ENCODE measurements at places on chromosomes 16 and 17.

- DNase-seq = no peak
These were observed 5.8 kb upstream of the MT3 start for GRCh38 chr16:56583351-56584168.

DNA sequence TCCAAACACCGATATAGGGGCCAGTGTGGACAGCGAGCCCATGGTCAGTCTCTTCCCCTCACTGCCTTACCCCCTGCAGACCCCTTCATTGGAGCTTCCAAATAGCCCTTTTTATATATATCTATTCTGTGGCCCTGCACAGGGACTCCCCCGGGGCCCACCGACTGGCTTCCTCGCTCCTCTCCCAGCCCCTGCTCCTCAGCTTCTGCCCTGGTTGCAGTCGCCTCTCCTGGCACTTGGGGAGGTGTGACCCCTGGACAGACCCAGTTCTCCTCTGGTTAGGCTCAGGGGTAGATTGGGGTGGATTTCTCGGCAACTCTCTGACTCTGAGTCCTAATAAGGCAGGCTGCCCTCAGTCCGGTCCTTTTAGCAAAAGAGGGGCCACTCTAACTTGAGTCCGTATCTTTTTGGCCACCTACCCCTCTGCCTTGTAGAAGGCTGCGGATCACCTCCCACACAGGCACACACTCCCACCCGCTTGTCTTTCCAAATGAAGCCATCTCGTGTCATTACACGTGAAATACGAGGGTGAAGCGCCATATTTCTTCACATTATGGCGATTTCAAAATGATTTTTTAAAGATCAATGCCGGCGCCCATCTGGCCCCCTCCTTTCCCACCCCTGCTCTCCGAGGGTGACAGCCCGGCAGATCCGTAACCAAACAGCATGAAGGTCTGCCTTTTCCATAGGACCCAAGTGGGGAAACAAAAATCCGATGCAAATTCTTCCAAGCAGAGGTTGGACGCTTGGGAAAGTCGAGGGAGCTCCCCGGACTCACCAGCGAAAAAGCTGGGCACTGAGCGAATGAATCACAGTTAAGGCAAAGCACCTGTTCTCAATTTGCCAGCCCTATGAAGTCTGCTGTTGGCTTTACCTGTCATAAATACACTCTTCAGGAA, 1.7 kb upstream of the HOXB9 start:
- no peak for DNase-seq

- DNase-seq = no peak
These were observed 27.0 kb upstream of the WFIKKN2 start for GRCh38 chr17:50808413-50808812.

DNA sequence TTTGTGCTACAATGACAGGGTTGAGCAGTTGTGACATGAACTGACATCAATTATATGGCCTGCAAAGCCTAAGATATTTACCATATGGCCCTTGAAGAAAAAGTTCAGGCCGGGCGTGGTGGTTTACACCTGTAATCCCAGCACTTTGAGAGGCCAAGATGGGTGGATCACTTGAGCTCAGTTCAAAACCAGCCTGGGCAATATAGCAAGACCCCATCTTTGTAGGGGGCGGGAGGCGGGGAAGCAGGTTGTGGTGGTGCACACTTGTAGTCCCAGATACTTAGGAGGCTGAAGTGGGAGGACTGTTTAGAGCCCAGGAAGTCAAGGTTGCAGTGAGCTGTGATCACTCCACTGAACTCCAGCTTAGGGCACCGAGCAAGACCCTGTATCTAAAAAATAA, 48.3 kb downstream of the STH start:
- DNase-seq = no peak

DNA sequence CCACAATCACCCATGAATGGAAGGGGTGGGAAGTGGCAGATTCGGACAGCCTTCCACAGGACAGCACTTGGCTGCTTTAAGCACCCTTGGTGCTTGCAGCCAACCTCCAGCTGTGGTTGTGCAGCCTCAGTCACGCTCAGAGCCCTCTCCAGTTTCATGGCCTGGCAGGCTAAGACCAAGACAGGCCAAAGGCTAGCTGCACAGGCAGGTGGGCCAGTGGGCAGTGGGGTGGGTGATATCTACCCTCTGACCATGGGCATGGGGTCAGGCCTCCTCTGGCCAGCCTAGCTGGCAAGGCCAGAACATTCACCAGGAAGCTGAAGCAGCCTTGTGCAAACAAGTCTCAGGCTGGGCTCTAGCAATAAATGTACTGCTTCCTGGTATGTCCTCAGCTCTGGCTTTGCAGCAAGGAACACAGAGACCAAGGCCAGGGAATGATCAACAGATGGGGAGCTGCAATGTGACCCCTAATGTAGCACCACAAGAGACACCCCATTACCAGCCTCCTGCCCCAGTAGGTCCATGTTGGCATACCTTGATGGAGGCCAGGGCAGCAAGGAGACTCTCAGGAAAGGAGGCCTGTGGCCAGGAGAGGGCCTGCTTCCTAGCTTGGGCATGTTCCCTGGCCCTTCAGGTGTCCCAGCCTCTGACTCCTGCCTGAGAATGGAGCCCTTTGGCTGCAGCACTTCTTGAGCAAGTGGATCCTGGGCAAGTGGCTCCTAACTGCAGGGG, 20.9 kb downstream of the HSD11B2 start:
- no peak for DNase-seq

DNA sequence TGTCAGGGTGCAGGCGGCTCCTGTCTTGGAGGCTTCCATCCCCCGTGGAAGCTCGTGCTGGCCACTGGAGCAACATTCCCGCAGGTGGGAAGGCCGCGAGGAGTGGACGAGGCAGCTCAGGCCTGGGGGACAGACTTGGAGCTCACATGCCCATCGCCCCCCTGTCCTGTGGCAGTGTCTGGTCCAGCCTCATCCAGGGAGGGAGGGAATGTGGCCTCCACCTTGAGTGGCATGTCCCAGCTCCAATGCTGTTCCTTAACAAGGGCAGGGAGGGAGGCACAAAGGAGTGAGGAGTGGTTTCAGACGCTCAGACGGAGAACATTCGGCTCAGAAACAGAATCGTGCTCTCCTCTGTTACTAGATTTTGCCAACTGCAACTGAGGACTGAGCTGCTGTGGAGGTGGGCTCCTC, 159.4 kb upstream of the CHMP6 start:
- no peak for DNase-seq

DNA sequence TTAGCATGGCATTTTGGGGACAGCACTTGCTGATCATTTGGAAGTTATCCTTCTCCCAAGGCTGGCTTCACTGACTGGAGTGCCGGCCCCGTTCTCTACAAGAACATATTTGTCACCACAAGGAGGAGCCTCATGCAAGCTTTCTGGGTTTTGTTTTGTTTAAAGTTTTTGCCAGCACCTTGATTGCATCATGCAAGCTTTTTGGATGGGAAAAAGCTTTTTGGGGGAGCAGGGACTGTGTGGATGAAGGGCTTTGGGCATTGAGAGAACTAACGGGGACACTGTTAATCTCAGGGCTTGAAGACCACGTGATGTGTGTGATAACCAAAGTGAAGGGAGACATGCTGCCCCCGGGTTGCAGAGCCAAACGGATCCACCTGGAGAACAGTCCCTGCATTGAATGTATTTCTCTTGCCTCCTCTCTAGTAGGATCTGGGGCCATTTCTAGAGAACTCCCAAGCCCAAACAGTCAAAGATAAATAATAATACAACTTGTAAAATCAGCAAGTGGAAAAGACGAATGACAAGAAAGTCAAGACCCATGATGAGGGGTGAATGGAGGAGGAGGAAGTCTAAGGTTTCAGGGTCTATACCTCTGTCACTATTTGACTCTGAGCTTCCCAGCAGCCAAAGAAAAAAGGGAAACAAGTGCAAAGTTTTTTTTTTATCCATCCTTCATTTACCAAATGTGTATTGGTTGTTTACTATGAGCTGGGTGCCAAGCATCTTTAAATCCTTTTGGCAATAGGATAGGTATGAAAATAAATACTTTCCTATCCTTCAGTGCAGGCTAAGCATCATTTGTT, 17.2 kb downstream of the TMEM114 start:
- DNase-seq = no peak

GRCh38 chr16:57093666-57094564, 1.5 kb downstream of the CPNE2 start:
- DNase-seq = no peak

- DNase-seq = no peak
These were observed 213.1 kb upstream of the PSMD7 start for GRCh38 chr16:74083541-74083940.

DNA sequence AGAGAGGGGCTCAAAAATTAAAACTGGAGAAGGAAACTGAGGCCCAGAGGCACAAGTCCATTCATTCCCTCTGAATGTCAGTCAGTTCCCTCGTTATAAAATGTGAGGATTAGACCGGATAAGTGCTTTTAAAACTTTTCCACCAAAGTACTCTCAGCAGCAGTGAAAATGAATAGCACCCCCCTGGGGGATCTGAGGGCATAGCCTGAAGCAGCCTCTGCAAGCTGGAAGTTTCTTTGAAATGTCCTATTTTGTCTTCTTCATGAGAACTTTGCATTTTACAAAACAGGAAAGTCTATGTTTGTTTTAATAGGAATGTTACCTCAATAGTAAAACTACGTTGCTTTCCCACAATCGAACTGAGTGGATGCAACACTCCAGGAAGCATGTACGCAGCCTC, 273.0 kb downstream of the CEP112 start:
- DNase-seq = no peak
